ENCODE measurements at places on chromosomes 12 and 14.

- DNase-seq, result peak; percentile 75
Measured at GRCh38 chr14:73457041-73457923, 1.1 kb downstream of the NUMB start.

- peak; percentile 36 for DNase-seq
Measured at GRCh38 chr14:71597955-71598660, 334.1 kb upstream of the RGS6 start.

- no peak for DNase-seq
Measured at GRCh38 chr12:94714378-94715114, 64.2 kb upstream of the TMCC3 start.

- DNase-seq, result no peak
Measured at GRCh38 chr14:40574780-40575179, 1031.9 kb upstream of the LRFN5 start.

DNA sequence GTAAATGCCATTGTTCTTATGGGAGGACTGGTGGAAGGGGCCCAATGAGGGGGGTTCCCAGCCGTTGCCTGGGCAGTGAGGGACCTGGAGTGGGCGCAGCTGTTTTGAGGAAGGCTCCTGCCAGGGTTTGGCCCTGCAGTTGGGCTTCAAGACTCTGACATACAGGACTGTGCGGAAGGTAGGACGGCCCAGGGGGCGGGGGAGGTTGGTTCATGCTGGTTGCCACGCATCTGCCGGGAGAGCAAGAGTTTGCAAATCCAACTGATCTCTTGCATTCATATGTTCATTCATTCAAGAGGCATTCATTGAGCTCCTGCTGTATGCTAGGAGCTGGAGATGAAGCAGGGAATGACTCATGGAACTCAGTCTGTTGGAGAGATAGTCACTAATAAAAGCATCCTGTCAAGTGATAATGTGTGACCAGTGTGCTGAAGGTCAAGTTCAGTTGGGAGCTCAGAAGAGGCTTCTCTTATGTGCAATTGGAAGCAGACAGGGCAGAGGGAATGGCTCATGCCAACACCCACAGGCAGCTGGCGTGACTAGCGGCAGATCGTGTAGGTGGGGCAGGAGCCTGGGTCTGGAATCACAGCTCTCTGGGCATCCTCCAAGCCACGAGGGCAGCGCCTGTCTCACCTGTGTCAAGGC lies 7.8 kb downstream of the SH2B3 start:
- DNase-seq, result peak; percentile 95

- peak; percentile 76 for DNase-seq
Measured at GRCh38 chr14:103141117-103141796, 18.0 kb downstream of the TNFAIP2 start.
